ENCODE measurements at places on chromosomes 11 and 22.

- no peak for DNase-seq
Measured at GRCh38 chr22:43476751-43477725, 65.2 kb downstream of the MPPED1 start.

GRCh38 chr11:640021-640706 is 3.1 kb downstream of the DRD4 start:
- no peak for DNase-seq

DNA sequence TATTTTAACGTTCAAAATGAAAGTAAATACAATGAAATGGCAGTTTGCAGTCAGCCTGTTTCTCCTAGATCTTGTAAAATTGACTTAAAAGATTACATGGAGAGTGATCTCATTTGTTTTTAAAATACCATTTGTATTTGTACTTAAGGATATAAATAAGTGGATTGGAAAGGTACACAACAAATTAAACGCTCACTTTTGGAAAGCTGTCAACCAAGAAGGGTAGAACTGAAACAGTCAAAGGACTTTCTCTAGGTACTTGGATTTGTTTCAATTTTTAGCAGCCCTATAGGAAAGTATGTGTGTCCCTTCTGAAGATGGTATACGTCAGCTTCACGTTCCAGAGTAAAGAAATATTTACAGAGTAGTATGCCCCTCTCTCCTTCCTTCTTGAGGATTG is 7.3 kb downstream of the TBRG1 start:
- DNase-seq = no peak

- no peak for DNase-seq
Measured at GRCh38 chr22:29102300-29102699, 29.5 kb downstream of the KREMEN1 start.

All from muscle of arm (tissue), 14 donors.